ENCODE measurements at places on chromosomes 5 and 9.

DNA sequence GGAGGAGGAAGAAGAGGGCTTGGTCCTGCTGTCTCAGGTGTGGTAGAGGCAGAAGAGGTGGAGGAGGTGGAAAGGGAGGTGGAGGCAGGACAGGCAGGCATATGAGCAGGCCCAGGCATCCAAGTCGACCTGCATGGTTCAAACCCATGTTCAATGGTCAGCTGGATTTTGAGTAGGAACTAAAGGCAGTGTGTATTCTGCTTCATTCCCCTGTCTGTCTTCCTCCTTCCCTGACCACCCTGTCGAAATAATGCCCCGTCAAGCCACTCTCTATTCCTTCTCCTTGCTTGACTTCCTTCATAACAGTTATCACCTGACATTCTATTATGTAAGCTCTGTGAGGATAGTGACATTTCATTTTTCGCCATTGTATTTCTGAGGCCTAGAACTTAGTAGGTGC, 34.8 kb downstream of the ATP6V0E1 start:
- no peak for DNase-seq

- no peak for DNase-seq
These were observed 22.1 kb upstream of the IL13 start for GRCh38 chr5:132635873-132636272.

- peak; percentile 36 for DNase-seq
These were observed 3.1 kb upstream of the GLIS3 start for GRCh38 chr9:4303006-4303405.

- no peak for DNase-seq
These were observed 84.5 kb downstream of the TTLL11 start for GRCh38 chr9:122008559-122008958.

DNA sequence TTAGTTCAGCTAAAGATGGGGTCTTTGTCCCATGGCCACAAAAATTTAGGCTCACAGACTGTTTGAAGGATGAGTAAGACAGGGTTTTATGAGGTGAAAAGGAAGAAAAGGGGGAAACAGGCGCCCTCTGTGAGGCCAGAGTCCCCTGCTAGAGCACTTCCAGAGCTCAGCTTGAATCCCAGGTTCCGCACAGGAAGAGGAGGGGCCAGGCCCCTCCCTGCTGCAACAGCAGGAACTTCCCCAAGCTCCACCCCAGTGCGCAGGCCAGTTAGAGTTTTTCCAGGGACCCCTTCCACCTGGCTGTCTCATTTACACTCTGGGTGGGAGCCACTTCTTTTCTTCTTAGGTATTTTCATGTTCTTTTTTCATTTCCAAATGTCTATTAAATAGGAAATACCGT, 480.8 kb downstream of the PSAT1 start:
- DNase-seq: no peak

GRCh38 chr5:173450188-173450587, 122.0 kb upstream of the STC2 start:
- no peak for DNase-seq

GRCh38 chr5:55547781-55548180, 13.0 kb upstream of the PLPP1 start:
- no peak for DNase-seq

DNA sequence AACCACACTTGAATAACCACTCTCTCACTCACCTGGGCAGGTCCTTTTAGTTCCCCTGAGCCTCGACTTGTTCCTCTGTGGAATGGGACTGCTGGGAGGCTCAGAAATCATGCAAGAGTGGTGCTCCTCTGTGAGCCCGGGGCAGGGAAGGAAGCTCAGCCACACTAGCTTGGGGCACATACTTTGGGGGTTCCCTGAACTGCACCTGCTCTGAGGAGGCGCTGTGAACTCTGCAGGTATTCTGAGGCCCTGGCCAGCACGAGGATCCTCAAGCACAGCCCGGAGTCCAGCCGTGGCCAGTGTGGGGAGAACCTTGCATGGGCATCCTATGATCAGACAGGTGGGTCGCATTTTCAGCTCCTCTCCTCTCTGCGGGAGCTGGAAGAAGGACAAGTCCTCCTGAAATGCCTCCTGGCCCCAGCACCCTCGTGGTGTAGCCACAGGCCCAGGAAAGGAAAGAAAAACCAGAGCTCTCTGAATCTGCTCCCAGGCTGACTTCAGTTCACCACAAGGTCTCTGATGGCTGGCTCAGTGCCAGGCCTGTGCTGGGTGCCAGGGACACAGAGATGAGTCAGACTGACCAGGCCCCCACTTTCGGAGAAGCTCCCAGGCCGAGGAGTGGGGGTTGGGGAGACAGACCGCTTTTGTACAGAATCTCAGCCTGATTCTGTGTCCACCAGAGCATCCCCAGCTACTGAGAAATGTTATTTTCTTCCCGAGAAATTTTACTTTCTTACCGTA, 11.9 kb downstream of the GLIPR2 start:
- DNase-seq: peak; percentile 98

- no peak for DNase-seq
These were observed 49.2 kb upstream of the TAF11L2 start for GRCh38 chr5:17448877-17449276.

DNA sequence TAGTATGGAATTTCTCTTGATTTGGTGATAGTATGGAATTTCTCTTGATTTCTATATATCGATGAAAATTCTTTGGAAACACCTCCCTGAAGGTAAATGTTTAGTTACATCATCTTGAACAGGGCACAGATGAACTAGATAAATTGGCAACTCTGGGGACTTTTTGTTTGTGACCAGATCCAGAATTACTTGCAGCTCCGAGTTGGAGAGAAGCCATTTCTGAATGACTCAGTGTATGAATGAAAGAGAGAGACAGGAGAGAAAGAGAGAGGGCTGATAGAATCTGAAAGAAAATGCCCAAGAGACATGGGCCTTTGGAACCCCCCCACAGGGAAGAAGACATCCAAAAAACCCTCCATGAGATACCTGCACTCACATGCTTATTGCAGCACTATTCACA, 14.1 kb downstream of the TNFSF15 start:
- no peak for DNase-seq

DNA sequence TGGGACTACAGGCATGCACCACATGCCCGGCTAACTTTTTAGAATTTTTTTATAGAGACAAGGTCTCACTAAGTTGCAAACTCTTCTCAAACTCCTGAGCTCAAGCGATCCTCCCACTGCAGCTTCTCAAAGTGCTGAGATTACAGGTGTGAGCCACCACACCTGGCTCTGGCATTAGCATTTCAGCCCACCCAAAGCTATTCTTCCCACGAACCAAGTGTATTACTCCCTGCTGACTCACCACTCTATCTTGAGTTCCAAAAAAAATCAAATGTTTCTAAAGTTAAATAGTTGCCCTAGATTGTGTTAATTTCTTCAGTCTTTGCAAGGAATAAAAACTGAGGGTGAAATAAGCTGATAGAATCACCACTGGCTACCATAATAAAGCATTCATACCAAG, 205.5 kb downstream of the ARRDC3 start:
- no peak for DNase-seq

- no peak for DNase-seq
These were observed 617.1 kb downstream of the PRELID2 start for GRCh38 chr5:145218019-145218418.

DNA sequence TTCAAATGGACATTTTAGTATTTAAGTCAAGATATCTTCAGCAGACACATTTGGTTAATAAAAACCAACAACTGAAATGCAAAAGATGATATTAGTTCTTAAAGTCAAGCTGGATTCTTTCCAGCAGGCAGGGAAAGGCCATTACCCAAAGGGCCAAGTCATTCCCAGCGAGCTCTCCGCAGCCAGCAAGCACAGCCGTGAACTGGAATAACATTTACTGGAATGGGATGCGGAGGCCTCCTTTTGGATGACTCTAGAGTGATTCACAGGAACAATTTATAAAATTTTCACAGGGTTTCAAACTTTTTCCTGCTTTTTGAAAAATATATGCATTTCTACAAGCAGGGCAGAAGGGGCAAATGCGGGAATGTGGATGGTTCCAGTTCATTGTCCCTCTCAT, 76.6 kb upstream of the DAB2 start:
- DNase-seq: peak; percentile 74

DNA sequence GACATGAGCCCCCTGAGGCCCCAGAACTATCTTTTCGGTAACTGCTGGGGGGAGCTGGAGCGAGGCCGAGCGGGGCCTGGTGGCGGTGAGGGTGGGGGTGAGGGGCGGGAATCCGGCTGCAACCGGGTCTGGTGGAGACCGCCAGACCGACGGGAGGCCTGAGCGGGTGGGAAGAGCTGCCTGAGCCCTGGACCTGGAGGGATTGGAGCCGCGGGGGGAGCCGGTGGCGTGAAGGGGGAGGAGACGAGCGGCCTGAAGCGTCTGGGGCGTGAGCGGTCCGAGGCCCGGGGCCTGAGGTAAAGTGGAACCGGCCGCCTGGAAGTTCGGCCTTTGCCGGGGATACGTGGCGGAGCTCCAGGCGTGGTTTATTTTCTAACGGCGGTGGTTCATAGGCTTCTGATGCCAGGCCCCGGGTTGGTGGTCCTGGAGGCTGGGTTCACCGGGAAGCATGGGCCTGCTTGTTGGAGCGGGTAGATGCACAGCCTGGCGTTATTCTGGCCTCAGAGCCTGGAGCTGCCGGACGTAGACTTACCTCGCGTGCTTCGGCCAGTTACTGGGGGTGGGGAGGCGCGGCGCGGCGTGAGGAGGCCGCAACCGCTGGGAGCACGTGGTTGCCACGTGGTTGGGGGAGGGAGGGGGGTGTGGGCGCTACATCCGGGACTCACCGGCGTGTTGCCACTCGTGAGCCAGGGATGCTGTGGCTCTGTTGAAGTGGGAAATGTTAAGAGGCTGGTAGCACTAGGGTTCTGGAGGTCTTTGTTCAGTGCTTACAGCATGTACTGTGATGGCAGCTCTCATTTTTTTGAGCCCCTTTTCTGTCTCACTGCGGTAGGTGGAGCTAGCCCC, 544 bp downstream of the NPM1 start:
- DNase-seq: peak; percentile 70

DNA sequence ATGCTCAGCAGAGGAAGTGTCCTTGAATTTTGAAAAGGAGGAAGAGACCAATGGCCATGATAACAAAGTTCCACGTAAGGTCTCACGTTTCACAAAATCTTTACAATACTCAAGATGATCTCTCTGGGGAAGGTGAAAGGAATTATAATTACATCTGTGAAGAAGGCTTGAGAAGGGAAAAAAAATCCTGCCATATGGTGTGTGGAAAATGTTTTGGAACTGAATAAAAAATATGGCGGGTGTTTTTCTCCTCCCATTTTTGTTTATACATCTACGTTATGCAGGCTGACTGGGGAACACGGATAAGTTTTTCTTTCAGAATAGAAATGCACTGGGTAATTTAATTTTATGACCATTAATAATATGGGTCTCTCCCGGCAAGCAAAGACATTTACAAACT, 425.6 kb upstream of the BRINP1 start:
- no peak for DNase-seq

GRCh38 chr9:95007226-95007869, 280.8 kb downstream of the AOPEP start:
- DNase-seq: peak; percentile 43

GRCh38 chr5:150278916-150279315, 10.7 kb downstream of the CAMK2A start:
- peak; percentile 85 for DNase-seq

- no peak for DNase-seq
These were observed 19.9 kb downstream of the ERBIN start for GRCh38 chr5:65946198-65946745.

DNA sequence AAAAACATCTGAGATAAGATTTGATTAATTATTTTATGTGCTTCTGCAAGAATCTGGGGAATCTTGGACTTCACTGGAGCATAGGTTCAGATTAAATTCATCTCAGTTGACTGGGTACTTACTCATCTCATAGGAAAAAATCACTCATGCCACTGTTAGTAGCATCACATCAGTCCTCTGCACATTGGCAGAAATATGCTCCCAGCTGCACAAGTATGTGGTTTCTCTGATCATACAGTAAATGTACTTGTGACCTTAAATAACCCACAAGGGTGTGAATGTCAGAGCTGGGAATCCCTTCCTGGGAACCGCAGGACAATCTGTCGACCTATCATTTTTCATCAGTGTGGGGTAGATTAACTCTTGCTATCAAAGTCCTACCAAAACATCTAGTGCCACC, 203.7 kb upstream of the SLC24A2 start:
- peak; percentile 93 for DNase-seq

GRCh38 chr9:92685022-92685421, 15.1 kb upstream of the IPPK start:
- no peak for DNase-seq

GRCh38 chr5:65364907-65365306, 116.8 kb downstream of the ADAMTS6 start:
- DNase-seq: no peak

DNA sequence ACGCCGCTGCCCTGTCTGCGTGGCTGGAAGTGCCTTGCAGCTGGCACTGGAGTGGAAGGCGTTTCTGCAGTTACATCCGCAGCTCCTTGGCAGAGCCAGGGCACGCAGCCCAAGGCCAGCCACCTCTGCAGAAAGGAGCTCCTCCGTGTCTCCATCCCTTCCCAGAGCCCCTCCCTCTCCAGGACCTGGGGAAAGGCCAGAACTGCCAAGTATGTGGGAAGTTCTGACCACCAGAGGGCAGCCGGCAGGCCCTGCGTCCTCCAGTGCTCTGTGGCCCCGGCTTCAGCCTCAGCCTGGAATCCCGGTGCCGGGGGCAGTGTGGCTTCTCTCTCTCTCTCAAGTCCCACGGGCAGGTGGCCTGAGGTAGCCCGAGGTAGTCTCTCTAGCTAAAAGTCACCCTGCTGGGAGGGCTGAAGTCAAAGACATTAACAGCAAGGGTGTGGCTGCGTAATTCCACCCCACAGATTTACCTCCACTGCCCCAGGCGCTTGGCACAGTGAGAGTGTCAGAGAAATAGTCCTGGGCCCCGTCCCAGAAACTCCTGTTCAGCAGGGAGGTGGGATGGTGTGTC, 101.7 kb upstream of the FCN2 start:
- peak; percentile 48 for DNase-seq

DNA sequence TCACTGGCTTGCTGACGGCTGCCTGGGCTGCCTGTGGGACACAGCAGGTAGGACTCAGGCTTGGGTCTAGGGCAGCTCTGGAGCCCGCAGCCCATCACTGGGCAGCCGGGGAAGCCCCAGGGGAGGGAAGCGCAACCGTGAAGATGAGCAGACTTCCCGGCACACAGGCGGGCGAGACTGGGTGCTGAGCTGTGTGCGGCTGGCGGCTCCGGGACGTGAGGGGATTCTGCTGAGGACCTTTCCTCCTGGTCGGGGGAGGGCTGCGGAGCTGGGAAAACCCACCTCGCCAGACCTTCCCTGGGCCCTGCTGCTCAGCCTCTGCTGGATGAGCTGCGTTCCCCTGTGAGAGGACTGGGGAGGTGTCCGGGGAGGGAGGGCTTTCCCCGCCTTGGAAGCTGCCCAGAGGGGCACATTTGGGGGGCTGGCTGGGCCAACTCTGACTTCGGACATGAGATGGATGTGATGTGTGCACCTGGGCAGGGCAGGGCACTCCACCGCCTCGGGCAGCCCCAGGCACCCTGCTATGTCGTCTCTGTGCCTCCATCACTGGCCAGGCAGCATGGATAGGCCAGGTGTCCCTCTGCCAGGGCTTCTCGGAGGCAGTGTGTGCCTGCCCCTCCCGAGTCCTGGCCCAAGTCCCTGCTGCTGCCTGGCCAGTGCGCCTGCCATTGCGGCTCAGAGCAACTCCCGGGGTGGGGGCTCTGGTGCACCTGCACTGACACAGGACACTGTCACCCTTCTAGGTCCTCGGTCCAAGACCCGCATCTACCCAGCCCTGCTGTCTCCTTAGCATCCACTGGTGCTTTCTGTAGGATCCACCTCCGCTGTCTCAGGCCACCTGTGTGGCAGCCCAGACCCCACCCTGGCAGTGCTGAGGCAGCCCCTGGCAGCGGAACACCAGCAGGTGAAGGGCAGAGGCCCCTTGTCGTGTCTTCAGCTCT, 66.4 kb downstream of the COL5A1 start:
- no peak for DNase-seq

- no peak for DNase-seq
These were observed 49.7 kb upstream of the STXBP1 start for GRCh38 chr9:127562279-127562796.

GRCh38 chr5:52883110-52883509, 95.4 kb downstream of the ITGA1 start:
- no peak for DNase-seq
